Kidney (tissue), 22 donors: ENCODE measurements at places on chromosomes 3 and 15.

- no peak for DNase-seq
Observed at GRCh38 chr3:23036728-23037127, 166.4 kb upstream of the UBE2E2 start.

DNA sequence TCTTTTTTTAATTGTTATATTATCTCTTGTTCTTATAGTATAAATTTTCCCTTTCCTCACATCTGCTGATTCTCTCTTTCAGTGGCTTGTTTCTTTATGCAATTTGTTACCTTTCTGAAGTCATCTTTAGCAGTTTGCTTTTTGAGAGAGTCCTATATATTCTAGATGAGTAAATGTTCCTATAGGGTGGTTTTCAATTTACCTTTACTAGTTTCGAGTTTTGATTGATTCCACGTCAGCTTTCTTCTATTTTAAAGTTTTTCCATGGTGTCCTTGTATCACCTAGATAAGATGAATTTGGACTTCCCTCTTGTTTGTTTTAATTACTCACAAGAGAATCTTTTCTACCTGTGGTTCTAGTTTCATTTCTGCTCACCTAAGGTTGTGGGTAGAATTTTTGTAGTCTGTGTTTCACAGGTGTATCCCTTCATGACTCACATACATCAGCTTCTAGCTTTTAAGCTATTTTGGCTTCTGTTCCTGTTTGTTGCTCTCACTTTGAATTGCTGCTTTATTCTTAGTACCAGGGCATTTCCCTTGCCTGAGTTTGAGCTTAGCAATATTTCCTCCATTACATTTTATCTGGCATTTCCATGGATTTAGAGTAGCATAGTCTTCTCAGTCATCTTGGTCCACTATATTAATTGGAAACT is 6.4 kb downstream of the TEX9 start:
- DNase-seq: no peak

GRCh38 chr3:39128951-39129350 is 21.5 kb downstream of the TTC21A start:
- no peak for DNase-seq

DNA sequence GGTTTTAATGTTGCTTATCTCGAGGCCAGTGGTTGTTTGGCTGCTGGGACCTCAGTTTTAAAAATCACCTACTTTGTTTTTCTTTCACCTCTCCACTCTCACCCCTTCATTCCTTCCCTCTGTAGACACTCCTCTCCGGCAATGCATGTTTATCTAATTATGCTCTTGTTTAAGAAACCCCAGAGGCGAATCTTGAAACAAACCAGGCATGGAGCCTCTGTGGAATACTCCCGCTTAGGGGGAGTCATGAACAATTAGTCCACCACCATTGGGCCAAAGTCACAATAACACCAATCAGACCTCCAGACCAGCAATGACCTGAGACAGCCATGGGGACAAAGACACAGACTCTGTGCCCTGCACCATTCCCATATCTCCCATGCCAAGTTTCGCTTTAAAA is 53.3 kb downstream of the EFCAB12 start:
- no peak for DNase-seq

DNA sequence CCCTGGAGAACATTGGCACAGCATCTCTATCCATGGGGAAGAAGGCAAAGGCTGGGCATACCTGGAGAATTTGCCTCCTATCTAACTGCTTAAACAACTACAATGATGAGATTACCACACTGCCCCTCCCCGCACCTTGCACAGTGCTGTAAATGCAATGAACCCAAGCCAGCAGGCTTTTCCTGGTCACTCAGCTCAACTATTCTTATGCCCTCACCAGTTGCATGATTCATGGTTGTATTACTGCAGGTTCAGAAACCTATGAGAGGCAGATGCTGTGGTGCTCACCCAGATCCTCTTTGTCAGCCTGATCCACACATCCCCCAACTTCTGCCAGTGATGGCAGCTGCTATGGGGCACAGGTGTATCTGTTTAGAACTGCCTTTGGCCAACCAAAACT is 77.7 kb upstream of the STAC start:
- DNase-seq: no peak

GRCh38 chr3:101069901-101070798 is 76.9 kb upstream of the ABI3BP start:
- DNase-seq: peak; percentile 23

DNA sequence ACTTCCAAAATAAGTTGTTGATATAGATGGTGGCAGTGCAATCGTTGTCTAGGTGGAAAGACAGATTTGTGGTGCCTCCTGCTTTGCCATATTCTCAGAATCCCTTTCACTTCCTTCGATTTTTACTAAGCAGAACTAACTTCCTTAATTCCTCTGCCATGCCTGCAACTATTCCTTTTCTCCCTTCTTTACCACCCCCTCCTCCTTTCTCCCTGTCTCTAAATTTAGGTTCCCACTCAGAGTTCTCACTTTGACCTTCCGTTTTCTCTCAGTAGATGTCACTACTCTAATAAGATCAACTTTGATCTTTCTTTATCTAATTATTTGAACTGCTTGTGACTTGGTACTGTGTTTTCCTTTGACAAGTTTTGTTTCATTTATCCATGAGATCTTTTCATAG is 351.2 kb downstream of the LPP start:
- no peak for DNase-seq

- DNase-seq: peak; percentile 73
Observed at GRCh38 chr3:169658311-169658931, 5.1 kb downstream of the MECOM start.

GRCh38 chr3:12379640-12380429 is 91.0 kb downstream of the PPARG start:
- no peak for DNase-seq

- DNase-seq: no peak
Observed at GRCh38 chr3:119409844-119410243, 53.6 kb downstream of the TMEM39A start.

DNA sequence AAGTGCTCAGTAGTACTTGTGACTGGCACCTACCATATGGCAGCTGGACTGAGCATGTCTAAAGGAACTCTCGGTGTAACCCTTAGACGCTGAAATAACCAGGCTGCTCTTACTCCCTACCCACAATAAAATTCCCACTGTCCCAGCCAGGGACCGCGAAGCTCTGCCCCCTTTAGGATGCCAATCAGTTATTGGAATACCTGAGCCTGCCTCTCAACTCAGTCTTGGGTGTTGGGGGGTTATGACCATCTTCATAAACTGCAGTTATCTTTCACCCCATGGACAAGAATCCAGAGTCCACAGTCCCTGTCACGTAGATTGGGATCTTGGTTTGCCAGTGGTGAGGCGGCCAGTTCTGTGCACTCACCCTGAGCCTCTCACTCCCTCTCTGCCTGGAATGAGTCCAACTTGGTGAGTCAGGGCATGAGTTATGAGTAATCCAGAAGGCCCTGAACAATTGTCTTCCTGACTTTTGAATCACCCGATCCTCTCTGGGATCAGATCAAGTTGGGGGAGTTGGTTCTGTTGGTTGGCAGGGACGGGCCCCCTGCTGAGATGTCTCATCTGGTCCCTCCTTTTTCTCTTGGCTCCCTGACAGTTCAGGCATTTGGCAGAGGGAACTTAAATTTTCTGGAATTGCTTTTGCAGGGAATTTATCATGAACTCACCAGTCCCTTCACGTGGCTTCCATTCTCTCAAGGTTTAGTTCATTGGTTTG is 120.1 kb upstream of the UBE2E1 start:
- DNase-seq: peak; percentile 73

DNA sequence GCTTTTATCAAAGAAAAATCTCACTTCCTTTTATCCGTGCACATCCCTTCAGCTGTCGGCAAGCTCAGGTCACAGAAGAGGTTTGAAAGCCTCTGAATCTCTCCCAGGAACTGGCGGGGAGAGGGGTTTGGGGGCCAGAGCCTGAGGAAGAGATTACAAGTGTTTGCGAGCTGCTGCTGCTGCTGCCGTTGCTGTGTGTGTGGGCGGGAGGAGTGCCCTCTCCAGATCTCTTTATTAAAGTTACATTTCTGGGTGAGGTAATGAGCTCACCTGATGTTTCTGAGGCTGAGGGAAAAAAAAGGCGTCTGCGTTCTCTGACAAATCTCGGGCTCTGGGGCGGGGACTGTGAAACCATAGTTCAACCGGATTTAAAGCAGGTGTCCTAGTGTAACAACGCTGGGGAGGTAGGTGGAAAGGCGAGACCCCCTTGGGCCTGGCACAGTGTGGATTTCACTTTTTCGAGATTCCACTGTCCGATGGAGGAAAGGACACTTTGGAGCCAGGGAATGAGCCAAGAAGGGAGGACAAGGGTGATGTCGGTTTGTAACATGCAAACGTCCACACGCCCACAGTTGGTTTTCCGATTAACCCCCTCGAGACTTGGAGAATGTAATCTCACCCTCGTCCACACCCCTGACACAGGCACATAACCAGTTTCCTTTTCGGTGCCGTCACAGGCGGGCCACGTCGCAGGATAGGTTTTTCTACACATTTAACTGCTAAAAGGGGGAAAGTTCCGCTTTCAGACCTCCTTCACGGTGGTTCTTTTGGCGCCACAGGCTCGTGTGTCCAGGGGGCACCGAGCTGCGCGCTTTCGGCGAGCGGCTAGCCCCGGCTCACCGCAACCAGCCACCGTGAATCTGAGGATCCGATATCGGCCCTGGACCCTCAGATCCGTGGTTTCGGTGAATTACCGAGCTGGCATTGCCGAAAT is 2.1 kb downstream of the ALCAM start:
- DNase-seq: peak; percentile 78

GRCh38 chr3:51283421-51283820 is 101.7 kb upstream of the MANF start:
- no peak for DNase-seq

DNA sequence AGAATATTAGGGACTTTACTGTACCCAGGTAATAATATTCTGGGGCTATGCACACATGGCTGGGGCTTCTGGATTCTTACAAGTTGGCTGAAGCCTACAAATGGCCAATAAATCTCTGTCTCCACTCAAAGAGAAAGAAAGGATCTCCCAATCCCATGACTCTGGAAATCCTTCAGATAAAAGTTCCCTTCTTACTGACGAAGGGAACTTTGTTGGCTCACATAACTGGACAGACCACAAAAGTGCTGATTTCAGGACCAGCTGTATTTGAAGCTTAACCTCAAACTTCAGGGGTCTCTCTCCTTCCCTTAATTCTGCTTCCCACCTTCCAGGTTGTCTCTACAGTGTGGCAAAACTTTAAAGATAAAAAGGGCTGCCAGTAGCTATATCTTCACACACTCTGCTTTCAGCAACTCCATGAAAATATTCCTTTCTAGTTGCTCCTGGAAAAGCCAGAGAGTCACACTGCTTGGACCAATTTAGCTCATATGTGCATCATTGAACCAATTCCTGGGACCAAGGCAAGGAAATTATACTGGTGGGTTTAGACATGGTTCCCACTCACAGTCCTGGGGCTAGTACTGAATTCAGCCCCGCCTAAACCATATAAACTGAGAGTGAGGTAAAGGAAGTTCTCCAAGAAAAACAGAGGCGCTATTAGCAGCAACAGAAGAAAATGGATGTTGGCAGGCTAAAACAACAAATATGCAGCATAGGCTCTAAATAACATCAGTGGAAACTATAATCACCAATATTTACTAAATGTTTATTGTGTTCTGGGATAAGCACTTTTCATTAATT is 290.0 kb upstream of the GADL1 start:
- DNase-seq: no peak

GRCh38 chr15:52349052-52349700 is 53.6 kb upstream of the MYO5C start:
- no peak for DNase-seq

- no peak for DNase-seq
Observed at GRCh38 chr3:171346582-171347300, 113.5 kb downstream of the TNIK start.

DNA sequence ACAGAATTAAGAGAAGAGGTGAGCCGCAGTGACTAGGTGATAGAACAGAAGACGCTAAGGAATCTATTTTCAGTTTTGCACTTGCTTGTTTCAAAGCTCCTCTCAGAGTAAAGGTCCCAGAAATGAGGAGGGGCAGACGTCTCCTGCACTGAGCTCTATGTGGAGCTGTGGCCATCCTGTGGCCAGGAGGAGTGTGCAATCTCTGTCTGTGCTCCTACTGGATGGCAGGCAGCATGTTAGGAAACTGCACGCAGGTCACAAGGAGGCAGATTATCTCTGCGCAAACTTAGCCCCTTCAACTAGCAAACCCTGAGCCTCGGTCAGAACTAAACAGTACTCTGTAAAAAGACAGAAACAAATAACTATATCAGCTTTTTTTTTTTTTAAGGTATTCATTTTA is 31.1 kb upstream of the PPIB start:
- DNase-seq: no peak

DNA sequence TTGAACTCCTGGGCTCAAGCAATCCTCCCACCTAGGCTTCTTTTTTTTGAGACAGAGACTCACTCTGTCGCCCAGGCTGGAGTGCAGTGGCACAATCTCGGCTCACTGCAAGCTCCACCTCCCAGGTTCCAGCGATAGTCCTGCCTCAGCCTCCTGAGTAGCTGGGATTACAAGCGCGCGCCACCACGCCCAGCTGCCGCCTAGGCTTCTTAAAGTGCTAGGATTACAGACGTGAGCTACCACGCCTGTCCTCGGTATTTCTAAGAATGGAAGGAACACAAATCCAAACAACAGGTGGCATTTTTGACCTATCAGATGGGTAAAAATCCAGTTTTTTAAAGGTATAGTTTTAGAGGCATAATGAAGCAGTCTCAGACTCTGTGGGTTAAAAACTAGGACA is 113.8 kb downstream of the ANP32A start:
- DNase-seq: no peak

- DNase-seq: peak; percentile 60
Observed at GRCh38 chr3:129560269-129560787, 17.4 kb downstream of the H1-8 start.

DNA sequence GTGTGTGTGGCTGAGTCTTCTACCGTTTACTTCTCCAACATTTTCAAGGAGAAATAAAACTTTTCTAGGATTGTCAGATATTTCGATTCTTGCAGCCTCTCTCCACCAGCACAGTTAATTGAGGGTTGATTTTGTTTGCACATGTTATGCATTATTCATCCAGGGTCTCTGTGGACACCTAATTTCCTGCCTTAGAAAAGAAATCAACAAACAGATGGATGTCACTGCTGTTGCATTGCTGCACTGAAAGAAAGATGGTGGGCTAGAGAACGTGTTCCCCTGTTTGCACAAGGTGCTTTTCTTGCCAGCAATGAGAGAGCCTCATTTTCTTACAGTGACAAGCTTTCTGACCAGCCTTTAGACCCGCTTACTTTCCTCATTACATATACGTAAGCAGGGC is 150.0 kb downstream of the CLSTN2 start:
- DNase-seq: no peak

- no peak for DNase-seq
Observed at GRCh38 chr3:101865751-101866509, 16.6 kb downstream of the NFKBIZ start.

DNA sequence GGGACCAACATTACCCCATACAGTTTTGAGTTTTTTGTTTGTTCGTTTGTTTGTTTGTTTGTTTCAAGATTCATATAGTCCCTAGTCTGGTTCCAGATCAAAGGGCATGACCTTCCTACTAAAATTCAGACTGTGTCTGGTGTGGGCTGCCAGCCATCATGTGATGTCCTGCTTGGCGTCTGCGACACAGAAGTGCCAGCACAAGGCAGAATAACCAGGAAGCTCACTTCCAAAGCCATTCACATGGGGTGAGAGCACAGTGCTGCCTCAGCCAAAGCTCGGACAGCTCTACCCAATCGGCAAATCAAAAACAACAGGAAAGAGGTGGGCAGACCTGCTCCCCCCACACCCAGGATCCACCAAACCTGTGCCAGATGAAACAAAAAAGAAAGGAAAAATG is 142.6 kb upstream of the THBS1 start:
- DNase-seq: no peak
